ENCODE measurements at places on chromosomes 5 and 9.
A peak's percentile ranks its signal among the peaks of the same experiment; 100 is the strongest.

- no peak for DNase-seq
These were observed 137.8 kb downstream of the MEF2C start for GRCh38 chr5:88745093-88745696.

- DNase-seq: no peak
These were observed 5.4 kb downstream of the ZFR start for GRCh38 chr5:32439086-32439642.

GRCh38 chr5:2515180-2515764 is 236.2 kb downstream of the IRX2 start:
- no peak for DNase-seq

DNA sequence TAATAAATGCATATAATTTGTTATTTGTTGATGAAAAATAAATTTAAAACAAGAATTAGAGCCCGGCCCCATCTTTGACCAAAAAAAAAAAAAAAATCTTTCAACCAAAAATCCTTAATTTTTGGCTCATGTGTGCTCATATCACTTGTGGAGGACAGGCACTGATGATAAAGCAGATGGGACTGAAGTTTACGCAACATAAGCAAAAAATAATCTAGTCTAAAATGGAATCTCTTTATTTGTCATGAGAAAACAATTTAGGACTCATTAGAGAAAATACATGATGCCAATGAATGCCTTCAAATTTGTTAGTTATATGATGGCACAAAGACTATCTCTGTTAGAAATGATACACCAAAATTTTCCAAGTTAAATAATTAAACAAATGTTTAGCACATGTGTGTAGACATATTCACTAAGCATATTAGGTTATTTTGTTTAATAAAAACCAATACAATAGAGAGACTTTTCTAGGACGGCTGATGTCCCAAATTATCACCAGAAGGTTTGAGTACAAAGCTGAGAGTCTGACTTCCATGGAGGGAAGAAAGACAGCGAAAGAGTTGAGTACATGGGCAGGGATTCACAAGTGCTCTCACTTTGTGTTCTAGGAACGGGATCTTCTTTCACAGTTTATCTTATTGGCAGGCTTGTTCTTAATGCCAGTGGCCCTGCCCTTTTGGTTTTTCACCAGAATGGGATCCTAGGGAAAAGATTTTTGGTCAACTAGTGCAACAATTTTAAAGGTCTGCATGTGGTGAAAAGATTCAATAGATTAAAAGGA is 621.4 kb downstream of the RAB3C start:
- no peak for DNase-seq

DNA sequence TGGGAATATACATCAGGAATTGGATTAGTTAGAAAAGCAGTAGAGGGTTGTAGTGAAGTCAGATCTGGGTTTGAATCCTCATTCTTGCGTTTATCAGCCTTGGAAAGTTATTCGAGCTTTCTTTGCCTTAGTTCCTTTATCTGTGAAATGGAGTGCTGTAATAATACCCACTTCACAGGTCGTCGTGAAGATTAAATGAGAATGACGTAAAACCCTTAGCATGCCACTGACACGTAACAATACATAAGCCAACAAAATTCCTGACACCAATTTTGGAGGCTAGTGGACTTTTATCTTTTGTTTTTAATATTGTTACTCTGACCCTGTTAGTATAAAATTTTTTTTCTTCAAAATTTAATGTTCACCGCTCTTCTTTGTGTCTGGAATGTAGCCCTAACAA is 3.4 kb downstream of the SKP2 start:
- DNase-seq: no peak

GRCh38 chr5:61019642-61020041 is 74.6 kb downstream of the NDUFAF2 start:
- DNase-seq: no peak

DNA sequence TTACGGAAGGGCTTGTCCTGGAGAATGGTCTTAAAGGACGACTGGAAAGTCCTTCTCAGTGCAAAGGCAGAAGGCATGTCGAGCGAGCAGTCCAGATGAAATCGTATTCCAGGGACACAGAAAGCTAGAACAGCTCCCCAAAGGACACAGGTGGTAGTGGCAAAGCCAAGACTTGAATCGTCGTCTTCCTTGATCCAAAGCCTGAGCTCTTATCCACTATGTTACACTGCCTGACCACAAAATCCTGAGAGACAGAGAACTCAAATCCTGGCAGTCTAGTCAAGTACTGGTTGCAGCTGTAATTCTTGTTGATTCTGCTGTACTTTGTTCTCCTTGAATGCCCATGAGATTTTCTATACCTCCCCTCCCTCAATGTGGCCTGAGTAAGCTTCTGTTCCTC is 198.7 kb downstream of the TARS1 start:
- DNase-seq: no peak

DNA sequence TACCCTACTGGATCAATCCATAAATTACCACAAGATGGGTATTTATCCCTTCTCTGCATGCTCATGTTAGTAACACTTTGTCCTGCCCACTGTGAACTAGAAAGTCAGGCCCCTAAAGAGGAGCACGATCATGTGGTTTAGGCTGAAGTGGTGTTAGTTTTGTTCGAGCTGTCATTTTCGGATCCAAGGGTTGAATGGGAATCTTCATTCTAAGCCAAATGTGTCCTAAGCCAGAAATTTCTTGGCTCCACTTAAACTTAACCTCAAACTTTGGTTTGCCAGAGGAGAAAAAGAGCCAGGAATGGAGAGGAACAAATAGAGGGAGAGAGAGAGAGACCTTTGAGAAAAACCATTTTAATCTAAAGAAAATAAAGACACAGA is 837.7 kb upstream of the ZNF608 start:
- no peak for DNase-seq

- DNase-seq: no peak
These were observed 557.4 kb upstream of the ZNF462 start for GRCh38 chr9:106305428-106306133.

DNA sequence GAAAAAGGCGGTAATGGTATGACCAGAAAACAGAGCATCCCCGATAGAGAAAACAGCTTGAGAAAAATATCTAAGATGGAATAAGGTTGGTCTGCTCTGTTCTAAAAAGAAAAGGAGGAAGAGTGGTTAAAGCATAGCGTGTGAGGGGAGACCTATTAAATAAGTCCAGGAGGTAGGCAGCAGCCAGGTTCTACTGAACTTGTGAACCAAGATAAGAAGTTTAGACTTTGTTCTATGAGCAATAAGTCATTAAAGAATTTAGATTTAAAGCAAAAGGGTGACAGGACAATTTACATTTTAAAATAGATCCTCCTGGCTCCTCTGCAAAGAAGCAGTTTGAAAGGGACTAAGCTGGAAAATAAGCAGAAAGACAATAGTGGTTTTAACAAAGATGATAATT is 81.3 kb upstream of the COX7C start:
- DNase-seq: no peak

- peak; percentile 43 for DNase-seq
These were observed 576.3 kb downstream of the PDE4D start for GRCh38 chr5:59317023-59317773.

- no peak for DNase-seq
These were observed 17.5 kb upstream of the TGFBR1 start for GRCh38 chr9:99087462-99087861.

- no peak for DNase-seq
These were observed 392.2 kb downstream of the EBF1 start for GRCh38 chr5:158707534-158707933.

- no peak for DNase-seq
These were observed 565.7 kb upstream of the WWC1 start for GRCh38 chr5:167725741-167726140.

DNA sequence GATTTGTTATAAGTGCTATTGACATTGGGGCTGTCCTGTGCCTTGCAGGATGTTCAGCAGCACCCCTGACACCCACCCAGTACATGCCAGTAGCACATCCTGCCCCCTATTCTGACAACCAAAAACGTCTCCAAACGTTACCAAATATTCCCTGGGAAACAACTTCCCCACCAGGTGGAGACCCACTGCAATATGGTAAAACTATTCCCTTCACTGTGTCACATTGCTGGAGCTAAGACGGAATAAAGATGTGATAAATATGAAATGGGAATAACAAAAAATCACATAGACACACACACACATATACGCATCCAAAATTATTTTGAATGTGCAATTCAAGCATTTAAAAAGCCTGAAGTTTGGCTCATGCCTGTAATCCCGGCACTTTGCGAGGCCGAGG is 874.3 kb upstream of the DMAC1 start:
- DNase-seq: no peak

DNA sequence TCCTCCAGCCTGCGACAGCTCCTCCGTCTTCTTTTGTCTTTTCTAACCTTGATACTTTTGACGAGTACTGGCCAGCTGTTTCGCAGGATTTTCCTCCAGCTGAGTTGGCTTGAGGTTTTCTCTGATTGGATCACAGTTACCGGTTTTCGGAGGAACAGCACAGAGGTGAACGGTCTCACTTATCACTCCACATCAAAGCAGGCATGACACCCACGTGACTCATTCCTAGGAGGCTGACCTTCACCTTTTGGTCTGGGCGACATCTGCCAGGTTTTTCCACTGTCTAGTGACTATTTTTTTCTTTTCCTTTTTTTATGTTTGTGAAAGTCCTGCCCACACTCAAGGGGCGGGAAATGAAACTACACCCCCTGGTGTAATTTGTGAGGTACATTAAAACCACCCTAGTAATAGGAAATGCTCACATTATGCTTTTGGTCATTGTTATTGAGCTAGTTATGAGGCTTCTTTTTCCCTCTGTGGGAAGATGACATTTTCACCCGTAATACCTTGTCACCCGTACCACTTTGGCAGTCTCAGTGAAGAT is 319.2 kb downstream of the GADD45G start:
- no peak for DNase-seq

GRCh38 chr9:109286571-109286977 is 34.3 kb downstream of the EPB41L4B start:
- DNase-seq: no peak

DNA sequence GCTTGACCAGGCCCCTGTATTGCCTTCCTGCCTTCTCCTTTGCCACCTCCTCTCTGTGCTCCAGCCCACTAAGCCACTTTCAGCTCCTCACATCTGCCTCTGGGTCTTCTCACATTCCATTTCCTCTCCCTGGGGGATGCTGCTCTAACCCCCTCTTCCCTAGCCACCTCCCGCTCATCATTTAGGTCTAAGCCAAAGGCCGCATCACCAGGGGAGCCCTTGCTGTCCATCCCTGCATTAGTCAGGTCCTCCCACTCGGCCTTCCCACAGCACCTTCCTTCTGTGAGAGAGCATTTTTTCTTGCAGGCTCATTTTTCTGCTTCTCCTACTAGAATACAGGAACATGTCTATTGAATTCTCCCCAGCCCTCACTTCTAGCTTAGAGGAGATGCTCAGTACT is 72.6 kb upstream of the GALNT10 start:
- DNase-seq: no peak

GRCh38 chr9:84811072-84811750 is 141.7 kb downstream of the NTRK2 start:
- DNase-seq: no peak

DNA sequence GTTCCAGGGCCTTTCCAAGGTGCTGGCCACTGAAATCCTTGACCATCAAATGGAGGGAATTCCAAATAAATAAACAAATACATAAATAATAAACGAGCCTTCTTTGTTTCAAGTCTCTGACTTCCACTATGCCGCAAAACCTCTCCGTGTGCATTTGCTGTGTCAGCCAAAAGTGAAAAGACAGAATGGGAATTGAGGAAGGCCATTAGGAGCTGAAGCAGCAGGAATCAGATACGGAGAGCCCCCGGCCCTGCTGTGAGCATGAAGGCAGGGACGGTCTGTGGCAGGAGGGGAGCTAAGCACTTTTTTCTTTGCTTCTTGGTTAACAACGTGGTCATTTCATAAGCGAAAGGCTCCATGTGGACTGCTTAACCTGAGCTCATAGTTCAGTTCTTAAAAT is 26.1 kb downstream of the PLPPR1 start:
- no peak for DNase-seq

GRCh38 chr5:139377226-139377625 is 5.9 kb downstream of the SLC23A1 start:
- no peak for DNase-seq

GRCh38 chr5:14004598-14005394 is 60.3 kb upstream of the DNAH5 start:
- DNase-seq: no peak

DNA sequence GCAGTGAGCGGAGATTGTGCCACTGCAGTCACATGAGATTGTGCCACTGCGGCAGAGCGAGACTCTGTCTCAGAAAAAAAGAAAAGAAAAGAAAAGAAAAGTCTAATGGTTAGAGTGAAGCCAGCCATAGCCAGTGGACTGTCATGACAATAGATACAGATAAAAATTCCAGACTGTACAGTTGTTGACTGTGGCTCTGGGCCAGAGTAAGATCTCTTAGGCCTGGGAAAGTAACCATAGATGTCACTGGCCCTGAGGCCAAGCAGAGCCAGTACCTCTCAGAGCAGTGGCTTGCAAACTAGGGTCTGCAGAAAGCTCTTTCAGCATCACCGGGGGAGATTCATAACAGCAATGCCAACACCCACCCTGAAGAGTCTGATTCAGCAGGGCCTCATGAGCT is 44.1 kb upstream of the SUB1 start:
- no peak for DNase-seq

- DNase-seq: no peak
These were observed 563.9 kb downstream of the BNC2 start for GRCh38 chr9:16306586-16306985.

- DNase-seq: no peak
These were observed 248.3 kb downstream of the CDH18 start for GRCh38 chr5:19739671-19740070.

DNA sequence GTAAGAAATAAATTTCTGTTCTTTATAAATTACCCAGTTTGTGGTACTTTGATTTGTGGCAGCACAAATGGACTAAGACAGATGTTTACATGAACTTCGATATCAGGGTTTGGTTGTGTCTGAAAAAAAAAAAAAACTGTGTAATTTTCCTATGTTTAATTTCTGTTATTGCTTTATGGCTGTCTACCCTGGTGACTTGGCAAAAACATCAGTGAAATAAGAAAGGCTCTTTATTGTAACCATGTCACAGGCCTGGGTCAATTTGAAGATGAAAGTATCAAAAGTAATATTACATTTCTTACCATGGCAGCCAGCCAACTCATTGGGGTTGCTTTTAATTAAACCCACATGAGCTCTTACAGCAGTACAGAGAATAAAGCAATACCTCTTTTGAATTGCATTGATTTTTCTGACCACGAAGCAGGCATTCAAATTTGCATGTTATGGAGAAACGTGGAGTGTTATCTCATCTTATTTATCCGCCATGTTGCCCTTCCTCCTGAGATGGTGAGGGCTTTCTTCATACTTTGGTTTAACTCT is 20.6 kb upstream of the SV2C start:
- DNase-seq: no peak

- no peak for DNase-seq
These were observed 19.4 kb upstream of the KCNIP1 start for GRCh38 chr5:170484459-170484831.

GRCh38 chr5:38807570-38808483 is 38.0 kb upstream of the OSMR start:
- no peak for DNase-seq

- no peak for DNase-seq
These were observed 243.1 kb upstream of the PANK3 start for GRCh38 chr5:168822248-168822744.

DNA sequence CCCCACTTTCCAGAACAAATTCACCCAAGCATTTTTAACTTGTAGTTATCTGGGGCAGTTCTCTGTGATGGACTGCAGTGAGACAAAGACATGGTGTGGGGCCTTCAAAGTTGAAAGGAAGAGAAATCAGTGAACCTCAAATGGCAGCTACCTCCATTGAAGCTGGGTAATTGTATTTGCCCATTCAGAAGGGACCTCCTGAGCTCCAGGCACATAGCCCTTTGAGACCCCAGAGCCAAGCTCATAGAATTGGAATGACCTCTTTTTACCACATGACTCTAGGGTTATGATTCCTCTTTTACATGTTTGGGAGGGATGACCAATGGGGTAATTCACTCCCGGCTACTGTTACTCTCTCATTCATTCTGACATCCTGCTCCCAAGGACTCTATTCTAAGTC is 368.4 kb upstream of the ITGA1 start:
- no peak for DNase-seq

Measured in NCI-H1048 (cell line).